Ascending aorta (tissue), 2 donors: ENCODE measurements at places on chromosomes 7 and 10.

GRCh38 chr7:12389089-12389700 is 14.5 kb downstream of the VWDE start:
- no peaks in the 10 kb centered on the region for H3K27me3 ChIP-seq
- no peak overlapping the region for H3K27ac ChIP-seq
- H3K4me1 ChIP-seq, result no peaks in the 10 kb centered on the region
- DNase-seq, result no peak

GRCh38 chr10:17548770-17549169 is 68.4 kb downstream of the HACD1 start:
- H3K36me3 ChIP-seq, result no peaks in the 10 kb centered on the region
- no peak for DNase-seq
- no peaks in the 10 kb centered on the region for H3K27me3 ChIP-seq
- no peak overlapping the region for H3K27ac ChIP-seq
- no peak overlapping the region for H3K4me3 ChIP-seq
- H3K4me1 ChIP-seq, result no peaks in the 10 kb centered on the region

GRCh38 chr10:123926401-123927264 is 35.0 kb upstream of the CPXM2 start:
- H3K4me1 ChIP-seq, result peaks cover 13% of the 10 kb centered on the region
- H3K27me3 ChIP-seq, result no peaks in the 10 kb centered on the region
- no peak overlapping the region for H3K4me3 ChIP-seq
- no peaks in the 10 kb centered on the region for H3K36me3 ChIP-seq
- DNase-seq, result no peak
- no peak overlapping the region for H3K27ac ChIP-seq

DNA sequence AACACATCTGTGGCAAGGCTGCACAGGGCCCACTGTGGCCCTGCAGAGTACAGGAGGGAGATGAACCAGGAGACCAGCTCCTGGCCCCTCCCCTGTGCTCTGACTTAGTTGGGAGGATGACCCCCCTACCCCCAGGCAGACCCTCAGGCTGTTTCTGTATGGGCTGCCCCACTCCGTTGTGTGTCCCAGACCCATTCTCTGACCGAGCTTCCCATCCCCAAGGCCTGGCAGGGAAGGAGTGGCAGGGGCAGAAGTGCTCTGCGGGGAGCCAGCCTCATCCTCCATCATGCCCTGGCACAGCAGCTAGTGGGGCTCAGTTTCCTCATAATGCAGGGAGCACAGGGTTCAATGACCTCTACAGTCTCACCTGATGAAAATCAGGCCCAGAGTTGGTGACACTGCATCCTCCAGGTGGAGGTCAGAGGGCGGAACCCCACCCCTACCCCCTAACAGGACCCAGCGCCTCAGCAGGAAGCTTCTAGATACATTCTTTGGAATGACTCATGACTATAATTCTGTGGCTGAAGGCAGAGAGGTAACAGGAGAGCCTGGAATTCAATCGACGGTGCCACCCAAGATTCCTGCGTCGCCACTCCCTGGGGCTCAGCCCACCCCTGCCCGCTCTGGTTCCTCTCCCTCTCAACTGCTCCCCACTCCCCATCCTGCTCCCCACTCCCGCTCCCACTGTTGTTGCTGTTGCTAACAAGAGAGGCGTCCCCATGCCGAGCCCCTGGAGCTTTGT is 18.2 kb downstream of the PODXL start:
- no peaks in the 10 kb centered on the region for H3K4me1 ChIP-seq
- H3K27ac ChIP-seq, result no peak overlapping the region
- H3K27me3 ChIP-seq, result no peaks in the 10 kb centered on the region
- no peak for DNase-seq
- H3K4me3 ChIP-seq, result no peak overlapping the region

DNA sequence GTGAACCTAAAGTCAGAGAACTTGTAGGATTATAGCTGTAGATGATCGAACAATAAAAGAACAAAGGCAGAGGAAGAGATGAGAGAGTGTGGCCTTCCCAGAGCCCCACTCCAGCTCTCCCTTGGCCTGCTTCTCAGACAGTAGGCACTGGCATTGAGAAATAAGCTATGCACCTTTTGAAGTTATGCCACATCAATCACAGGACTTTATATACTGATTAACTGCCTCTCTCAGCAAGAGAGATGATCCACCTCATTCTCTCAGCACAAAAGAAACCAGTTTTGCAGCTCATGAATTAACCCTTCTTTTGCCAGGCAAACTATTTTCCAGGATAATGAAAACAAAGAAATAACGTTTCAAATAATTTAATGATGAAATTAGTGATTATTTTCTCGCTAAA is 22.0 kb upstream of the CTTNBP2 start:
- DNase-seq, result no peak
- no peaks in the 10 kb centered on the region for H3K27me3 ChIP-seq
- H3K27ac ChIP-seq, result no peak overlapping the region
- H3K4me1 ChIP-seq, result no peaks in the 10 kb centered on the region
